GM12878 (cell line): ENCODE measurements at places on chromosomes 7 and 10.

DNA sequence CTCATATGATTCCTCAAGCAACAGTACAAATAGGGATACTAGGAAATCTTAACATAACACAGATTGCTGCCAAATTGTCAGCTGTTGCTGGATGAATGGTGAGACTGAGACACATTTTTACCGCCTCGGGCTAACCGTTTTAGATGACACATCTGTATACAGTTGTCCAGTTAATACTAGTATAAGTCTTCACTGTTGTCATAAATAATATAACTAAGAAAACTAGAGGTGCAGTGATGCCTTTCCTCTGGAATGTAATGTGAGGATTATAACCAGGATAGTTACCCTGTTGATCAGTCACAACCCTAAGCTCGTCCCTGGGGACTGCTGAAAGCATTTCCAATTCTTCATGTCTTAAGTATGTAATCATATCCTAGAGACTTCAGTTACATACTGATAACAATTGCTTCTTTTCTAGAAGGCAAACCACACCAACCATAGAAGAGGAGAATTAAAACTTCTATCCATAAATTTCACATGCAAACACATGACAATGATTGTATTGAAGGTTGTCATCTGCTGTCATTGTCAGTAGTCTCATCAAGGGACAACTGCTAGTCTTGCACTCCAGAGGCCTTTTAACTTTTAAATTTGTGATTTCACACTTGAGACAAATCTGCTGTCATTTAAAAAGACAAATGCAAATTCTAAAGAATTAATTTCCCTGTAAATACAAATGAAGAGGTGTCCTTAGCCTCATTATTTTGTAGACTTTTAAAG lies 100.4 kb upstream of the SEMA3D start:
- no peak for DNase-seq

GRCh38 chr10:65818990-65819389 lies 1106.8 kb upstream of the LRRTM3 start:
- DNase-seq = no peak

GRCh38 chr7:128266883-128267594 lies 26.0 kb downstream of the LEP start:
- no peak for DNase-seq

- DNase-seq = peak; percentile 39
These were observed 14.0 kb upstream of the IFIT1B start for GRCh38 chr10:89363729-89364442.

GRCh38 chr10:96714031-96714590 lies 6.2 kb downstream of the PIK3AP1 start:
- DNase-seq = no peak

- DNase-seq = no peak
These were observed 73.4 kb downstream of the SGMS1 start for GRCh38 chr10:50550291-50550839.

DNA sequence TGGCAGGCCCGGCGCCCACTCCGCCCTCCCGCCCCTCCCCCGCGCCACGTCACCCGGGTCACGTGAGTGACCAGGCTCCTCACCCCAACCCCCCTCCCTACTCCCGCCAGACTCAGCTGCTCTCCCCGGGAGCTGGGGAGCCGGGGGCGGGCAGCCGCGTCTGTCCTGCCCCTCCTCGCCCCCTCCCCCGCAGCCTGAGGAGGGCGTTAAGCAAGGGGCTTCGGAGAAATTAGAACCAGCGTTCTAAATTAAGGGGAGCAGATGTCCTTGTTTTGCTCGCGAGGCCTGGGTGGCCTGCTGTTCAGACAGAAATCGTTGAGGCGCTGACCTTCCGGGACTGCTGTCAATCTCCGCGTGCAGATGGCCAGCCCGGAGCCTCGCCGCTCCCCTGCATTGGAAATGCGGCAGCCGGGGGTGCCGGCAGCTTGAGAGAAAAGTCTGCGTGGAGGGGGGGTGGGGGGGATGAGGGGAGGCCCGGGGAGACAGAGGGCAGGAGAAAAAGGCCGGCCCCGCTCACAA lies 102.2 kb upstream of the ZNF438 start:
- DNase-seq = peak; percentile 26

- DNase-seq = no peak
These were observed 428.0 kb upstream of the TPK1 start for GRCh38 chr7:145263886-145264285.
